ENCODE measurements at places on chromosomes 7 and 10. TPM values are rescaled to one million over a fixed set of nuclear protein-coding genes. Genes with fewer than 3 reads are reported as not detected.
A peak's percentile ranks its signal among the peaks of the same experiment; 100 is the strongest.

The PODXL gene
- 21.4 TPM for total RNA-seq

The FFAR4 gene
- total RNA-seq: not detected

The ZDHHC16 gene
- total RNA-seq: 58.1 TPM

The A1CF gene
- total RNA-seq: not detected

The FLNC gene
- 5.6 TPM for total RNA-seq

The CSGALNACT2 gene
- total RNA-seq: 14.6 TPM

The SLC26A3 gene
- not detected for total RNA-seq

The ZNF3 gene
- total RNA-seq: 72.3 TPM

The GPR15LG gene
- total RNA-seq: not detected

The EXOC6 gene
- 17.2 TPM for total RNA-seq

The RARRES2 gene
- 26.3 TPM for total RNA-seq

- no peak for DNase-seq
These were observed 71.2 kb downstream of the LHPP start for GRCh38 chr10:124532788-124533187.

DNA sequence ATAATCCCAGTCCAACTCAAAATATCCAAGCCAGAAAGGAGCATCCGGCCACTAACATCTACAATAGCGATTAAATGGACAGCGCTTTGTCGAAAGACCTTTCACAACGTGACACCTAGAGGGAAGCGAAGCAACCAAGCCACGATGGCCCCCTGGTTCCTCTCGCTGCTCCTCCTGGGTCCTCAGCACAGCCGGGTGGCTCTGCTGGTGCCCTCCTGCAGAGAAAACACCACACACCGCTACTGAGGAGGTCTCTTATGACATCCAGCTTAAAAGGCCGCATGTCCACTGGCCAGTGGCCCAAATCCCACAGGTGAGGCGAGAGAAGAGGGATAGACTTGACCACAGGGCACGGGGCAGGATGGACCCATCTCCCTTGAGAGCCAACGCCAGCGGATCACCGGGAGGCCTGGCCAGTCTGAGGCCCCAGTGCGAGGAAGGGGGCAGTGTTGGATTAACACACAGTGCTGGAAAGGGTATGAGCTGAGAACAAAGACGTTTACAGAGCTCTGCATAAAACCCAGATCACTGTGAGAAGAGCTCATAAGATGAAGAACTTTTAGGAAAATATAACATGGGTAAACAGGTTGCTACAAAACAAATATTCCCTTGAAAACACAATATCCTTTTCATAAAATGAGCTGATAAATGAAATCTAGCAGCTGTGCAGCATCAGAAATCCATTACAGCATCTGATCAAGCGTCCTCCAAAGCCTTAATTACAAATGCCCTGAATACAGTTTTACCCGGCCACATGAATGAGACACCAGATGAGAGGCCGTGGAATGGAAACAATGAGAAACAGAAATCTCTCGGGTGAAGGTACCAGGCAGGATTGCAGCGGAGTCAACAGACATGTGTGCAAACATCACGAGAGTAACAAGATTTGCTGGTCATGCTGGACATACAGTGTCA lies 236.7 kb downstream of the DIP2C start:
- DNase-seq: no peak

DNA sequence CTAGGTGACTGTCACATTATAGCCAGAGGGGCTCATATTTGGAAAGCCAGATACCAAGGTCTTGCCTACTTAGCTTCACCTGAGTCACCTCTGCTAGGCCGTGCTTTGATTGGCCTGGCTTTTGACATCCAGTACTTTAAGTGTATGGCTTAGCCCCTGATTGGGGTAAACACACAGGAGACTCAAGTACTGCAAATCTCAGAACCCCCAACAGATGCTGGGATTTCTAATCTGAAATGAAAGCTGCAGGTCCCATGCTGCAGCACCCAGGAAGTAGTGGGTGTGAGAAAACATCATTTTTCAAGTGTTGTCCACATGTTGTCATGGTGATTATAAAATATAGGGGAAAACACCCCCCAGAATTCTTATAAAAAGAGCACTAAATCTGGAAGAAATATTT lies 76.2 kb downstream of the WIPF3 start:
- DNase-seq: no peak

- DNase-seq: no peak
These were observed 185.6 kb downstream of the PLXNA4 start for GRCh38 chr7:132390705-132391104.

GRCh38 chr7:150406567-150407421 lies 27.7 kb downstream of the ZNF775 start:
- DNase-seq: no peak

- no peak for DNase-seq
These were observed 65.4 kb downstream of the PRPF18 start for GRCh38 chr10:13651969-13652720.

DNA sequence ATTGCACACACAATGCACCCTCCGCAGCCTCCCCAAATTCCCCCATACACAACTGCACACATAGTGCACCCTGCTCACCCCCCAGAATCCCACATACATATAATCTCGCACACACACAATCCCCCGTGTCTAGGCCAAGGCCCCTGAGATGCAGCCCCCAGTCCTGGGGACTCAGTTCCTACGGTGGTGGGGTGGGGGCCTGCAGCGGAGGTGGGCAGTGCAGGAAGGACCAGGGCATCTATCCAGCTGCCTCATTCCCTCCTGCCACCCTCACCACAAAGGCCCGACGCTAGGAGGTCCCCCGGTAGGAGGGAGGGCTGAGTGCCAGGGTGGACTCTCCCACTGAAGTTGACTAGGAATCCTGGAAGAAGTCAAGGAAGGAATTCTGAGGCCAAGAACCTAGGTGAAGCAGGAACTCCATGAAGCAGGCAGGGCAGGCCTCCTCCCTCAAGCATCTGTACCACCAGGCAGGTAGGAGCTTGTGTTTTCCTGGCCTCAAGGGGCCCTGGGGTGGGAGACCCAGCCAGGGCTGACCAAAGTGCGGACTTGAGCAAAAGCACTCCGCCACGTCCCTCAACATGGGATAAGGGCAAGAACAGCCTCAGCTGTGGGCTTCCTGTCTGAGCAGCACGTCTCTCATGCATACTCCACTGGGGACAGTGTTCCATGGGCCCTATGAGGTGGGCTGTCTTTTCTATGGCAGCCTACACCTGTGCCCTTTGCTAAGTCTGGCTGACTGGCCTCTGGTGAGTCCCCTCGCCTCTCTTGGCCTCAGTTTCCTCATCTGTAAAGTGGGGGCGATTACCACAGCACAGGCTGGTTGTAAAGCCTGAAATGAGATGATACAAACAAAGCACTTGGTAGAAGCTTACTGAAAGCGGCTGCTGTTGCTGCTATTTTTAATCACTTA lies 145.7 kb downstream of the MAPK8 start:
- no peak for DNase-seq

DNA sequence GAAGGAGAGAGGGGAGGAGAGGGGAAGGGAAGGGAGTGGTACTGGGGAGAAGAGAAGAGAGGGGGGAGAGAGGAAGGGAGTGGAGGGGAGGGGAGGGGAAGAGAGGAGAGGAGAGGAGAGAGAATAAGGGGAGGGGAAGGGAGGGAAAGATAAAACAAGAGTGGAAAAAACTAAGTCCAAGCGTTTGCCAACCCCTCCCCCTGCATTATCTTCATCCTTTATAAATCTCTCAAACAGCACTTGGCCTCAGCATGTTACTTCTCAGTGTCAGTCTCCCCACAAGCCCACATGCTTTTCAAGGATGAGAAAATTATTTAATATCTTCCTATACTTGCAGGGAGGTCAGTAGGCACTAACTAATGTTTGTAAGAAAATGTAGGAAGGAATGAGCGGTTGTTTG lies 204.5 kb downstream of the LSM5 start:
- DNase-seq: no peak

DNA sequence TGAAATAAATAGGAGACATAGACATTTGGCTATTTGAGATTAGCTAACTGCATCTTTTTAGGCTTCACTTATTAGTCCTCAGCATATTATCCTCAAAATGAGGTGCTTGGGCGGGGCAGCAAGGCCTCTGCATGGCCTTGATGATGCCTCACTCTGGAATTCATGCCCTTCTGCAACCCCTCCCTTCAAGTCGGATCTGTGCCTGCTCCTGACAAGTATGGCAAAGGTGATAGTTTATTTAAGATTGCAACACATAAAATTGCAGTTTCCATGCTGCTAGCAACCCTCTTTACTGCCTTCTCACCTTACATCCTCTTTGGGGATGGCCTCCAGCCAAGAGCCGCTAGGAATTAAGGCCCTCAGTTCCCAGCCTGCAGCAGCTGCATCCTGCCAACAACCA lies 241.3 kb upstream of the ADARB2 start:
- no peak for DNase-seq

DNA sequence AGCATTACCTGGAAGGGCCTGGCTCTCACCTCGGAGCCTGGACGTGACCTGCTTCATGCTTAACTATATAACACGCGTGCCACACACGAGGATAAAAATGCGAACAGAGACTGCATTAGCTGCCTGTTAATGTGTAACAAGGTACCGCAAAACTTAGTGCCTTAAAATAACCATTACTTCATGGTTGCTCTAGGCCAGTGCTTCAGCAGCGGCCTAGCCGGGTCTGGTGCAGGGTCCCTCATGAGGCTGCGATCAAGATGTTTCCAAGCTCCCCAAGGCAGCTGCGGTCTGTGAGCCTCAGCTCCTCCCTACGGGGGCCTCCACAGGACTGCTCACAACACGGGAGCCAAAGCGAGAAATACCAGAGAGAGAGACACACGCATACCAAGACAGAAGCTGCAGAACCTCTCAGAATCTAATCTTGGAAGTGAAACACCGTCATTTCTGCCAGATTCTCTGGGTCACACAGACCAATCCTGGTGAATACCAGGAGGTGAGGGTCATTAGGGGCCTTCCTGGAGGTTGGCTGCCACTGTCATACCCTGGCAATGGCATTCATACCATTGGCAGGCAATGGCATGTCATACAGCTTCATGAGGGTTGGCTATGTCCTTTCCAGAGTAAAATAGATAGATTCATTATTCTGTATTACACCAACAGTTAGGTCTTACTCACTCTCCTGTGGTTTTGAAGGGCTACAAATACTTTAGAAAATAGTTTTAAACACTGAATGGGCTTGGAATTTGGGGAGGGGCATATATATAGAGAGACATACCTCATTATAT lies 94.5 kb downstream of the HIPK2 start:
- DNase-seq: no peak

GRCh38 chr7:139936760-139937310 lies 107.8 kb downstream of the TBXAS1 start:
- no peak for DNase-seq

GRCh38 chr10:5942474-5942873 lies 34.9 kb downstream of the IL15RA start:
- DNase-seq: no peak

DNA sequence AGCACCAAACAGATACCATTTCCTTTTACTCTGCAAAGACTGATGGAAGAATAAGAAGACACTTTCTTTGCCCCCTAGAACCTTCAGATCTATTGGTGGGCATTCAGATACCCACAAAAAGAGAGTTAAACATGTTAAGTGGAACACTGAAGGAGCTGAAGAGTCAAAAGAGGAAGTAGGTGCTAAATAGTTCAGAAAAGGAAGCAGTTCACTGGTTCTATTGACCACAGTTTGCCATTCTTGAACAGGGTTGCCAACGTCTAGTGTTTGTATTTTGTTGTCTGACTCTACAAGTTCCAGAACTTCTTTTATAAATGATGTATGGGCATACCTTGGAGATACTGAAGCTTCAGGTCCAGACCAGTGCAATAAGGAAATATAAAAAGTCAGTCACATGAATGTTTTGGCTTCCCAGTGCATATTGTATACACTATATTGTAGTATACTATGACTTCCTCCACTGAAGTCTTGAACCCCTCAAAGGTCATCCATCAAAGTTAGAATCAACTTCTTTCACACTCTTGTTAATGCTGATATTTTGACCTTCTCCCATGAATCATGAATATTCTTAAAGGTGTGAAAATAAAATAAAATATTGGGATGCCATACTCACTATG lies 47.5 kb upstream of the AGR3 start:
- DNase-seq: no peak

DNA sequence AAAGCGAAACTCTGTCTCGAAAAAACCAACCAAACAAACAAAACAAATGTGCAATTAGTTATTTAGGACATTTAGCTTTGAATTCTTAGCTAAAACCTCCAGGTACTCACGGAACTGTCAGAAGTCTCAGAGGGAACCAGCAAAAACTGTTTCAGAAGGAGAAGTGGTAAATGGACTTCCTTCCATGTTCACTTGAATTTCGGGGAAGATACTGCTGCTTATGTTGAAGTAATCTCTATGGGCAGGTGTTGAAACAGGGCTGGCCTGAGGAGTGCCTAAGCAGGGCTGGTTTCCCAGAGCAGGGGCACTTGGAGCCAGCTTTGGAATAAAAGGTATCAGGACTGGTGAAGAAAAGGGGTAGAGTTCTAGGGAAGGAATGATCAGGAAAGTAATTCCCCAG lies 2.4 kb upstream of the EXOC6 start:
- no peak for DNase-seq

- DNase-seq: no peak
These were observed 298.7 kb upstream of the NRG3 start for GRCh38 chr10:81576336-81576735.

GRCh38 chr7:98557538-98558031 lies 59.5 kb upstream of the NPTX2 start:
- DNase-seq: no peak

DNA sequence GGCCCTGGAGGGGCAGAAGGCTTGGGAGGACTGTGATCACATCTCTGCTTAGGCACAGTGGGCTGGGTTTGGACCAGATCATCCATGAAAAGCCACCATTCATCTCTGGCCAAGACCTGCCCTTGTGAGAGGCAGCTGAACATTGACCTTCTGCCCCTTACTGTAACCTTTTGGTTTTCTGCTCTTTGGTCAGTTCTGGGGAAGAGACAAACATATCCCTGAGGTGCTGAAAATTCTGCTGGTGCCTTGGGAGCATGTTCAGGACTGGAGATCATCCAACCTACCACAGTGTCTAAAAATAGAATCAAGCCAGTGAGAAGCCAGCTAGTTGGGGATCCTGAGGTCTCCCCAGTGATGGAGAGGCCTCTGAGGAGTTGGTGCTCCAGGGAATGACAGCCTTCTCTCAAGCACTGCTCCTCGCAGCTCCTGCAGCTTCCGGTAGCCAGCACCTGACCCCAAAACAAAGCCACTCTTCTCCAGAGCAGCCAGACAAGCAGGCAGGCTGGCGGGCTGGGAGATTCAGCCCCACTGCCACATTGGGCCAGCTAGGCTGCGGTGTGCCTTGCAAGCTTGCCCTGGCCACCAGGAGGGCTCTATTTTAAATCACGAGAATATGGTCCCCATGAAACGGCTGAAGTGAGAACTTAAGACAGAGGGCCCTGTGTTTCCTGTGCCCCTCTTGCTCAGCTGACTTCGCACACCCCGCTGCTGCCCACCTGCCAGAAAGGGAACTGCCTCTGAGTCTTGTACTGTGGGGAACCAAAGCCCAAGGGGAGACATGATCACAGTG lies 37.8 kb upstream of the UBE2H start:
- peak; percentile 14 for DNase-seq

- DNase-seq: no peak
These were observed 1.0 kb upstream of the CROT start for GRCh38 chr7:87344446-87344845.

DNA sequence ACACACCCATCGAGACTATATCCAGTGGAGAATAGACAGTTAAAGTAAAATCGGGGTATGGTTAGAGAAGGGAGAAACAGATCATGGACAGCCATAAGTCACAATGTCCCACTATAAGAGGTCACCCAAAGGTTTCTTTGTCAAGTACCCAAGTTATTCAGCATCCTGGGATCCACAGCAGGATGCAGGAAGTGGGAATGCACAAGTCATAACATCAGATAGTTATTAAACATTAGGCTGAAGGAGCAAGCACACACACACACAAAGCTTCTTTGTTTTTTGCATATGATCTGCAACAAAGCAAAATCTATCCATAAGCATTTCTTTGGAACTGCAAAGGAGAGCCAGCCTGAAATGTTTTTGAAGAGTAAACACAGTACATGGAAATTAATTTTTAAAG lies 111.6 kb downstream of the NOC3L start:
- no peak for DNase-seq

Measured in neural crest cell (in vitro differentiated cells).